NCI-H1694 treated with DMSO at 0.1 percent for 48 hours (cell line): ENCODE measurements at places on chromosomes 12 and 14.

DNA sequence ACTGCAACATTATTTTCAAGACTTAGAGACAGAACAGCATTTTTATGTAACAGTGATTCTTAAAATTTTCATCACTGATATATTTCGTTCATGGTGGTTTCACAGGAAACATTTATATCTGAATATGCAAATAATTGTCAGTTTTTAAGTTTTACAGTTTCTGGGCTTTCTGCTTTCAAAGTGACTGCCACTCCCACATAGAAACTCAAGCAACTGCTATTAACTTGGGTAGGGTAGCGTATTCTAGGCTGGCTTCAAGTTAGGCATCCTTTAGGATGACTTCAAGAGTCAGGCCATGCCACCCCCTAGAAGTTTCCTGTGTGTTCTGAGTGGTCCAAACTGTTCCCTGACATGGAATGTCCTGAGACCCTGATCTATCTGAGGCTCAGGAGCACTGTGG is 123.6 kb upstream of the TSPAN8 start:
- no peak for DNase-seq

GRCh38 chr12:92511786-92512185 is 191.0 kb upstream of the PLEKHG7 start:
- DNase-seq = no peak

GRCh38 chr12:1256285-1256684 is 265.3 kb downstream of the ERC1 start:
- DNase-seq = no peak

DNA sequence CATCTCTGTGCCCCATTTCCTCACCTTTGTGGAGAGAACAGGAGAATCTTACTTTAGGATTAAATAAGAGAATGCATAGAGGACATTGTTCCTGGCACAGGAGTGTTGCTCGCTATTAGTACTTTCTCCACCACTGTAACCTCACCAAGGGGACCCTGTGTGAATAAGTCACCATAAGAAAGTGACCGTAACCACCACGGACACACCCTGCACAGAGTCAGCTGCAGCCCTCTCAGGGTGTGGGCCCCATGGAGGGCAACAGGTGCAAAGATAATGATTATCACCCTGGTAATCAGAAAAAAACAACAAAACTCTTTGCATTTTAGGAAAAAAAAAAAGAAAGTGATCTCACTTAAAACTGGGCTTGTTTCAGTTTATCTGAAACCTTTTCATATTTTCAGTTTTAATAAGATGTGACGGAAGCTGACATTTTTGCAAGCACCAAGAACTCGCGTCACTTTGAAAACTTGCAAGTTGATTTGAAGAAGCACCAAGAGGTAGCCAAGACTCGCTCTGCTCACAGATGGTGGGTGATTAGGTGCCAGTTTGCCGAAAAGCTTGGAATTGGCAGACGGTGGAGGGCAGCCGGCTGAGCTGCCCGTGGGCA is 87.0 kb upstream of the VRK1 start:
- no peak for DNase-seq

DNA sequence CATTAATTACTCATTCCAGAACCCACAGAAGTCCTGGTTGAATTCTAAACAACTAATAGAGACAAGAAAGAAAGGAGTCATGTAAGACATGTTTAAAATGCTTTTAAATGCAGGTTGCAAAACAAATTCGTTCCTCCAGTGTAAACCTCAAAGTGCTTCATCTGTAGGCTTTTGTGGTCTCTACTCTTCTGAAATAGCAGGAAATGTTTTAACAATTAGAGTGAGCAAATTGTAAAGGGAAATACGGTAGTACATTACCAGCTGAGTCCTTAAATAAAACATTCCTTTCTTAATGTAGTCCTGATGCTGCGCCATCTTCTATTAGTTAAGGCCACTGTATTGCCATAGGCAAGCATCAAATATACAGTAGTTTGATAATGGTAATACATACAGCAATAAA is 1934.2 kb upstream of the SEL1L start:
- no peak for DNase-seq
